ENCODE measurements at places on chromosomes 4 and X.

GRCh38 chr4:154039435-154040343 lies 250.8 kb upstream of the SFRP2 start:
- peak; percentile 68 for DNase-seq

- no peak for DNase-seq
These were observed 29.7 kb downstream of the EREG start for GRCh38 chr4:74394476-74395136.

- DNase-seq, result no peak
These were observed 1417.9 kb downstream of the ADGRL3 start for GRCh38 chr4:62618042-62618441.

GRCh38 chr4:13700021-13700857 lies 72.7 kb upstream of the BOD1L1 start:
- no peak for DNase-seq

DNA sequence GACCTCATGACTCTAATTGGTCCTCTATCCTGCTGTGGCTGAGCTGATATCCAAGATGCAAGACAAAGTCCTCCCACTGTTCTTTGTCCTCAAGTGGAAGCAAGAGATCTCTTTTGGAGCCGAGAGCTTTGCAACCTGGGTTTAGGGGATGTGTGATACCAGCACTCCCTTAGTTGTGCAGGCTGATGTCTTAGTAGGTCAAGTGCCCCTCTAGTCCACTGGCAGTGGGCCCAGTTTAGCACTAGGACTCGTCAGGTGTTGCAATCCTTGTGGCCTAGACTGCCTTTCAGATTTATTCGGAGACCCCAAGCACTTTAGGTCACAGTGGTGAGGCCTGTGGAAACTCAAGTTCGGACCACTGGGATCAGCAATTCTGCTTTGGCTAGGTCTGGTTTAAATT lies 64.0 kb downstream of the GPRASP3 start:
- no peak for DNase-seq

DNA sequence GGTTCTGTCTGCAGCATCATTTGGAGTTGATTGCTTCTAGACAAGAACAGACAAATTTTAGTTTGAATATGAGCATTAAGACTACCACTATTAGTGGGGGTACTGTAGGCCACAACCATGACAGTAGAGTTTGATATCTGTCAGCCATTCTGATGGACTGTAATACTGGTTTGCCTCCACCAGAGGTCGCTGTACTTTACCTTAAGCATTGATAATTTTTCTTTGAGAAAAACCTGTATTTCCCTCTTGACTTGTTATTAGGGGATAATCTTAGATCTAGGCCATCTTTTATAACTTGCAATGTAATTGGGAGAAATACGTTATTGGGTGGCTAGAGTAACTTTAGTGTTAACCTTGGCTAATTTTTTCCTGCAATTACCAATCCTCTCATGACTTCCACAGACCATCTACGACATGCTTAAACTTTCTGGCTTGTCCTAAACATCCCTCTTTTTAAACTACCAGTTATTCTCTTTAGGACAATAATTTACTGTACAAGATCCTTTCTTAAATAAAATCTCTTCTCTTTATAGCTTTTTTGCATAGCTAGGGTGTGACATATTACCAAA lies 562.4 kb downstream of the MAGEB5 start:
- DNase-seq, result no peak

DNA sequence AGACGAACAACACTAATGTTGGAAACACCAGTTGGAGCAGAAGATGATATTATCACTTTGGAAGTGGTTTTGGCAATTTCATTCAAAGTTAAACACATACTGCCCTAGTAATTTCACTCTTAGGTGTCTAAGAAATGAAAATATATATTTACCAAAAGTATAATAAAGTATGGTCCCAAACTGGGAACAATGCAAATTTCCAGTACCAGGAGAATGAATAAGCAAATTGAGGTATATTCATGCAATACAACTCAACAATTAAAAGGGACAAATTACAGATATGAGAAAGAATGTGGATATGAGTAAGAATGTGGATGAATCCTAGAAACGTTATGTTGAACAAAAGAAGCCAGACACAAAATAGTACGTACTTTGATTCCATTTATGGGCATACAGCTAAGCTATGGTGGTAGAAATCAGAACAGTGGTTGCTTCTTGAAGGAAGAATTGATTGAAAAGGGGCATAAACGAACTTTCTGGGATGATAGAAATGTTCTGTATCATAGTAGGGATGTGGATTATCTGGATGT lies 10.0 kb downstream of the ELMOD2 start:
- no peak for DNase-seq

GRCh38 chr4:78734441-78735162 lies 41.5 kb upstream of the BMP2K start:
- DNase-seq, result no peak

DNA sequence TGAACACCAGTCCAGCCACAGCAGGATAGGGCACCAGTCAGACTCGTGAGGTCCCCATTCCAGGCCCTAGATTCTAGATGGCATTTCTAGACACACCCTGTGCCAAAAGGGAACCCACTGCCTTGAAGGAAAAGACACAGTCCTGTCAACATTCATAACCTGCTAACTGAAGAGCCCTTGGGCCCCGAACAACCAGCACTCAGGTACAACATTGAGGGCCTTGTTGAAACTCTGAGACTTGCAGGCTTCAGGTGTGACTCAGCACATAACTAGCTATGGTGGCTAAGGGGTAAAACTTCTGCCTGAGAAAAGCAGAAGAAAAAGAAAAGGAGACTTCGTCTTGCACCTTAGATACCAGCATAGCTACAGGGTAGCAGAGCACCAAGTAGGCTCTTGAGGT lies 252.9 kb upstream of the GRID2 start:
- DNase-seq, result no peak

DNA sequence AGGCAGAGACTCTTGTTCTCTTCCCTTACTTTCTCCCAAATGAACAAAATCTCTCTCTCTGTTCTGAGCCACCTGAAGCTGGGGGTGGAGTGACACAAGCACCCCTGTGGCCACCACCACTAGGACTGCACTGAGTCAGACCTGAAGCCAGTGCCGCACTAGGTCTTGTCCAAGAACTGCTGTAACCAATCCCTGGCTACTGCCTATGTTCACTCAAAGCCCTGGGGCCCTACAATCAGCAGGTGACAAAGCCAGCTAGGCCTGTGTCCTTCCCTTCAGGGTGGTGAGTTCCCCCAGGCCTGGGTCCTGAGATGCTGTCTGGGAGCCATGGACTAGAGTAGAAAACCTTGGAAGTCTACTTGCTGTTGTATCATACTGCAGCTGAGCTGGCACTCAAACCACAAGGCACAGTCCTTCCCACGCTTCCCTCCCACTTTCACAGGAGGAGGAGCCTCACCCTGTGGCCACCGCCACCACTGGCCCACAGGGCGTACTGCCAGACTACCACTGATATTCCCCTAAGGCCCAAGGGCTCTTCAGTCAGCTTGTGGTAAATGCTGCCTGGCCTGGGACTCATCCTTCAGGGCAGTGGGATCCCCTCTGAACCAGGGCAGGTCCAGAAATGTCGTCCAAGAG lies 119.1 kb downstream of the RTL9 start:
- DNase-seq, result no peak

DNA sequence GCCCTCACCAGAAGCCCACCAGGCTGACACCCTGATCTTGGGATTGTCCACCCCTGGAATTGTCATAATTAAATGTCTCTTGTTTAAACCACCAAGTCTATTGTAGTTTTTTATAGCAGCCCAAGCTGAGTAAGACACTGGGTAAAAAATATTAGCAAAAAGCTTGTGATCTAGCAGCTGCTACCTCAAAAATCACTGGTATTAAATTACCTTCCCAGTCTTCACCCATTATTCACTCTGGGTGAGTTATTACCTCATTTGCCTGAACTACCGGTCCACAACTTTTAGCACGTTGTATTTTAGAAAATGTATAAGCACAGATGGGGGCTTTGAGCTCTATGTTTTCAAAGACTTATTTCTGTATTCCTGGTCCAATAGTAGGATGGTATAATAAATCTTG lies 12.0 kb upstream of the TRIM61 start:
- no peak for DNase-seq

- DNase-seq, result no peak
These were observed 70.5 kb upstream of the MXD4 start for GRCh38 chr4:2332201-2332975.

- DNase-seq, result no peak
These were observed 1.6 kb downstream of the MTNR1A start for GRCh38 chr4:186553717-186554116.

DNA sequence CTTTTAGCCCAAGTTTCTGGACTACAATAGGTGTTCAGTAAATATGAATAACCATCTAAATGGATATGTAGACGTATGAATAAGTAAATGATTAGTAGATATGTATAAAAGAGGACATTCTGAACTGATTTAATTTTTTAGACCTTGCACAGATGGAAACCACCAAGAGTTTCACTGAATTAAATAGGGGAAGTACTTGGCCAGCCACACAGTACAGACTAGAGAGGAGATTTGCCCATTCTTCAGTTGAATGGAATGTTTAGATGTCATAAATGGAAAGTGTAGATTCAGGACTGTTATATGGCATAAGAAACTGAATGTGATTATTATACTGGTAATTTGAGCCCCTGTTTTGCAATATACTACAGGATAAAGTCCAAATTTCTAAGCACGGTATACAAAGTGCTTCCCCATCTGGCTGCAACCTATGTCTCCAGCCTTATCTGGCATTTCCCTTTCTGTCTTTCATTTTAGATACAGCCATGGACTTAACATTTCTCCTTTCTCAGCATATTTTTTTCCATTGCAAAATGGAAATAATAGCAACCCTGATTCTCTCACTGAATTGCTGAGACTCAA lies 137.8 kb upstream of the HS3ST1 start:
- DNase-seq, result no peak

DNA sequence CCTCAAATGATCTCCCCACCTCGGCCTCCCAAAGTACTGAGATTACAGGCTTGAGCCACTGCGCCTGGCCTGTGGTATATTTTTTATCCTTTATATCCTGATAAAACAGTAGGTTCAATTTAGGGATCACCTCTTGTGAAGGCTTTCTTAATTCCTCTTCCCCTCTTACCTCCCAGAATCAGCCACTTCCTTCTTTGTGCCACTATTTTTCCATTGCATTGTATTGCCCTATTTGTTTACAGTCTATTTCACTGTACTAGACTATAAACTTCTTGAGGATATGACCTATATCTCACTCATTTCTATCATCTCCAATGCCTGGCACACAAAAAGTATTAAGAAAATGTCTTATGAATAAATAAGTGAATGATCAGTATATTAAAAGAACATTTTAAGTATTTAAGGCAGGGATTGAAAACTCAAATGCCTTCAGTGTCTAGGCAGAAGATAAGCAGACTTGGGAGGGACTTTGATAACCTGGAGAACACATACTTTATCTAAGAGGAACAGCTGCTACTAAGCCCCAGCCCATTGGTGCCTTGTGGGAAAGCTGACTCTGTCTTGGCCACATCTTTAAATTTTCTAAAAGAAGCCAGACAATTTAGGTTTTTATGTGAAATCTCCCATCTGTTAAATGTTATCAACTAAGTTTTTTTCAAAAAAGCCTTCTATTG lies 82.3 kb upstream of the OGT start:
- DNase-seq, result no peak

GRCh38 chr4:137310593-137311490 lies 221.5 kb downstream of the PCDH18 start:
- no peak for DNase-seq

- DNase-seq, result no peak
These were observed 241.4 kb upstream of the ANXA3 start for GRCh38 chr4:78310007-78310739.
